ENCODE measurements at places on chromosomes 2 and 18.
A peak's percentile ranks its signal among the peaks of the same experiment; 100 is the strongest.

GRCh38 chr18:45727068-45727467 lies 3.1 kb downstream of the SLC14A1 start:
- DNase-seq: no peak

GRCh38 chr2:218043701-218044109 lies 25.3 kb upstream of the RUFY4 start:
- no peak for DNase-seq

DNA sequence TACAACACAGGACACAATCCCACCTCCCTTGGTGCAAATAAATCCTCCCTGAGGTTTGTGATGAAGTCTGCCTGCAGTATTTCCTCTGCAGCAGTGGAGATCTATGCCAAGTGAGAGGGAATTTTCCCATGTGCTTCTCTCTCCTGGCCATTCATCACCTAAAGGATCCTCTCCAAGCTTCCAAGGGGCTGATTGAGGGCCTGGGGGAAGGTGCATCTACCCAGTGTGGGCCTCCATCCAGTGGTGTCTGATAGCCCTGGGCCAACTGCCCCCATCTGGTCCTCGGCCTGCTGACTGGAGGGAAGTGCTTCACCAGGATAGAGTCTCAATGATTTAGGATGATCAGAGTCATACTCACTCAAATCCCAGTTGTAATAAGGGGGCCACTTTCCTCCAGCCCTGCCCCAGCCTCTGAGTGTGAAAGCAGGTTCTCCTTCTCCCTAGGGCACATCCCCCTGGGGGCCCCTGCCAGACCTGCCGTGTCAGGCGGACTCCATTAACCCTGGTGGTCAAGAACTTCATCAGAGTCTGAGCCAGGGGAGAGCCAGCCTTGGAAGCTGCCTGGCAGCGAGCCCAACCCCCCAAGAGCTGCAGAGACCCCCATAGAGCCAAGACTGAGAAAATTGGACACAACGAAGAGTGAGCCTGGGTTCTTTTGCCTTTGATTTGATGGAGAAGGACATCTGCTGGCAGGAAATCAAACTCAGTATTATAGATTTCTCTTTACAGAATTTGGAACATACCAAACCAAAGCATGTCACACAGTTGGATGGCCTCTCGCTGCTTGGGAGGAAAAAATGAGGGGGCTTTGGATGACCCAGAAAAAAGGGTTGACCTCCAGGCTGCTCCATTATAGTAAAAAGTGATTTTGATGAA lies 509.6 kb downstream of the CMPK2 start:
- no peak for DNase-seq

- no peak for DNase-seq
Observed at GRCh38 chr2:28666496-28667184, 85.0 kb upstream of the PPP1CB start.

DNA sequence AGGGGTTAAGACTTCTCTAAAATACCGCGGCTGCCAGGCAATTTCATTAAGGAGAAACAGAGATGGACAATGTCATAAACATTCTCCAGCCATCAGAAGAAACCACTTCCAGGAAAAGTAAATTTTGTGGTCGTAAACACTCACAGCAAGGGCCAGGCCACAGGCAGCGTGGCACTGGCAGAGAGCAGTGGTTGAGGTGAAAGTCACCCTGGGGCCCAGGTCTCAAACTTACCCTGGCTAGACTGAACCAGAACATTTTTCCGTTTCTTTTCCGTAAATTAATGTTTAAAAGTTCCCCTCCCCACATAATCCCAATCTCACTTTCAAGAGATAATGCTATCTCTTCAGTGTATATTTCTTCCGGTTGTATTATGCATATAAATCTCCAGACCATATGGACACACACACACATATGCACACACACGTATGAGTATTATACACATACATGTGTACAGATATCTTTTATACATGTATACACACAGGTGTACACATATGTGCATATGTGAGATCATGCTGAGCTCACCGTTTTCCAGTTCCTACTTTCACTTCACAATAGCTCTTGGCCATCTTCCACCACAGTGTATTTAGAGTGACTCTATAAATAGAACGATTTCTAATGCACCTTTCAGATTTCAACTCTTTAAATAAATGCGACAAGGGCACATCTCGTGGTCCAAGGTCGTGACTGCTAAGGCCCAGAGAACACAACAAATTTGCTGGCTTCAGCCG lies 90.1 kb downstream of the MALT1 start:
- DNase-seq: no peak

DNA sequence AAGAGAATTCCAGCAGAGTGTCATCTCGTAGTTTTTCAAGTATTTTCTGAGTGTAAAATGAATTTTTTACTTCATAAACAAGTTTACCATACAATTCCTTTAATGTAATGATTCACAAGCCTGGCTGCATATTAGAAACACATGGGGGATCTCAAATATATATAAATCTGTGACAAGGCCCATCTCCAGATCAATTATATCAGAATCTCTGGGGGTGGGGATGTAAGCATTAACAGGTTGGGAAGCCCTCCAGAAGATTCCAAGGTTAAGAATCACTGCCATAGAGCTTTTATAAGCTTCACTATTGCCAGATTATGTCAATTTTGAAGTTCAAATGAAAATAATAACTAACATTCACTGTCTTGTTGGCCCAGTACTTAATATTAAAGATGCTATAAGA lies 111.2 kb downstream of the BAZ2B start:
- no peak for DNase-seq

GRCh38 chr2:198441901-198442300 lies 637.5 kb downstream of the PLCL1 start:
- DNase-seq: no peak

DNA sequence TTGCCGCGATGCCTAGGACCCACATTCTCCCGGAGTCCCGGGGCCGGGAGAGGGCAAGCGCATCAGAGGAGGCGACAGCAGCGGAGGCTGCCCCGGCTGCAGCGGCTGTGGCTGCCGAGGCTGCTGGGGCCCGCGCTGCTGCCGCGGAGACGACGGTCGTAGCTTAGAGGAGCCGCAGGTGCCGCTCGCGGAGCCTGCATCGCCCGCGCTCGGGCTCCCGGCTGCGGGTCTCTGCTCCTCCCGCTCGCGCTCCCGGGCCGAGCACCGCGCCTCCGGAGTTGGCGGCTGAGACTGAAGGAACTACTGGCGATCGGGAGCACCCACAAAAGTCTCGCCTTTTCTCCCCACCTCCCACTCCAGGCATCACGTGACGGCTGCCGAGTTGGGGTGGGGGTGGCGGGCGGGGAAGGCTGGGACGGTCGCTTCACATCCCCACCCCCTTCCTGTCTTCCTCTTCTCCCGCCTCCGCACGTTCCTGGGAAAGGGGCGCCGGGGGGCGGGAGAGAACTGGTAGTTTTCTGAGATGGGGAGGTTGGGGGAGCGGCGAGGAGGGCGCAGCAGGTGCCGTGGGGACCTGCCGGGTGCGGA lies at the start of gene LYPD1:
Gene LYPD1 (minus strand): TSS at position 298 of the 588 bp plus-strand sequence. CDS start 273 bp downstream, at position 25.
- no peak for DNase-seq

GRCh38 chr2:126797622-126798275 lies 100.9 kb upstream of the TEX51 start:
- DNase-seq: no peak

GRCh38 chr2:157367704-157368103 lies 42.1 kb upstream of the ERMN start:
- DNase-seq: no peak

DNA sequence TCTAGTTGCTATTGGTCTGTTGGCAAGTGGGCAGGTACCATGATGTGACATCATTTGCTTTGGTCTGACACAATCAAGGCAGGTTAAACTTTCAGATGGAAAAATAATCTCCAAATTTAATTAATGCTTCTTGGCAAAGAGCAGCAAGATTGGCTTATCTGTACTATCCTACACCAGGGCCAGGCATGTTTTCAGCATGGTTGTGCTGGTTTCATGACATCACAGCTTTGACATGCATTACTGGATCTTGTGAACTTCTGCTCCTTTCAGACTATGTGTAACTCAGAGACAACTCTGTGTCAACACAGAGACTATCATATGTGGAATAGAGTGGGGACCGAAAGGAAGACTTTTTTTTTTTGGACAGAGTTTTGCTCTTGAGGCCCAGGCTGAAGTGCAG lies 520.5 kb downstream of the TDRD15 start:
- DNase-seq: no peak

DNA sequence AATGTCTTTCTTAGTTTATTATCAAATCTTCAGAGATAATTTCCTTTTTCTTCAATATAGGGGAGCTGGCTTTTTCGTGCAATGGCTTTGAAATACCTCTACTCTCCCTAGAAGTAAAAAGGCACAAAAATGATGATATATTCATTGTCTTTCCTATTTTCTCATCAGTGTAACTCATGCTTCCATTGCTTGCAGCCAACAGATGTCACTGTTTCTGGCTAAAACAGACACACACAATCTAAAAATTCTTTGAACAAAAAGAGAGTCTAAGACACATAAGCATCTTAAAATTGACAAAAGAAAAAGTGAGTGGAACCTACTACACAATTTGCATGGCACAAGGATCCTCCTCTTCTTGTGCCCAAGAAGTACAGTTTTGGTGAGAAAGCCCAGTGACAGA lies 448.7 kb upstream of the VRK2 start:
- DNase-seq: no peak

GRCh38 chr2:201465524-201465971 lies 14.0 kb downstream of the STRADB start:
- DNase-seq: no peak

GRCh38 chr2:225381609-225382008 lies 17.9 kb upstream of the NYAP2 start:
- no peak for DNase-seq

DNA sequence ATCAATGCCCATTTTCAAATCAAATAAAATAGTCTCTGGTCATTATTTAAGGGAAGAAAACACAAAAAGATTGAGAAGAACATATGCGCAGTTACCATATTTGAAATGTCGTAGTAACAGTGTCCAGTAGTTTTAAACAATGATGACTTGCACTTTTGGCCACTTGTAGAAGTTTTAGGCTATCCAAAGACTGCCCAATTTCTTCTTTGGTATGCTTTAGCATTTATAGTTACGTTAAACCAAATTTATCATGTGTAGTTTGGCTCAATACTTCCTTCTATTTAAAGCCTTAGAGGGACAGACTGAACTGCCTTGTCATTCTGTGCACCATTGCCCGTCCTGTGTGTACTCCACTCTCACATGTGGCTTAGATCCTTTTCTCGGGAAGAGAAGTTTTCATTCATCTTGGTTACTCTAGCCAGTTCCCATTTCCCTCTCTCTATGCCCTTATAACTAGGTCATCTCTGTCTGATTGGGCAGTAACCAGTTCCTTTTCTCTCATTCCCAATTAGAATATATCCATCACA lies 84.8 kb upstream of the TTN start:
- DNase-seq: no peak

DNA sequence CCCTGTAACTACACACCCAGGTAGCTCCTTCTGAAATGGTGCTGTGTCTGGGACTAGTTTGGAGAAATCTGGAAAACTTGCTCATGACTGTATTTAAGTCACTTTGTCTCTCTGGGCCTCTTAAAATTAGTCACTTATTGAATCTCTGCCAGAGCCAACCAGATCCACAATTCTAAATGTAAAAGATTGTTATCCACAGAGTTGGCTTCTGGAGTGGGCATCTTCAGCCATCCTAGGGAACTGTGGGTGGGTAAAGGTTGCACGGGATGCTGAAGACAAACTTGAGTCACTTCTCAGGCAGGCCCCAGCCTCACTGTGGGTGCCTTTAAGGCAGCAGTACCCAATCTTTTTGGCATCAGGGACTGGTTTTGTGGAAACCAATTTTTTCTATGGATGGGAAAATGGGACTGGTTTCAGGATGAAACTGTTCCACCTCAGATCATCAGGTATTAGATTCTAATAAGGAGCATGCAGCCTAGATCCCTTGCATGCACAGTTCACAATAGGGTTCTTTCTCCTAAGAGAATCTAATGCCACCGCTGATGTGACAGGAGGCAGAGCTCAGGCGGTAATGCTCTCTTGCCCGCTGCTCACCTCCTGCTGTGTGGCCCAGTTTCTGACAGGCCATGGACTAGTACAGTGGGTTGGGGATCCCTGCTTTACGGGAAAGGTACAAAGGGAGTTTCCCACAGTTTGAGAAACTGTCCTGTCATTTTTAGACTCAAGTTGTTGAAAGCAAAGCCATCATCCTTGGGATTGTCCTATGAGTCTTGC lies 98.3 kb upstream of the SPRED2 start:
- DNase-seq: no peak

- DNase-seq: no peak
Observed at GRCh38 chr2:3427272-3427671, 47.8 kb downstream of the TRAPPC12 start.

DNA sequence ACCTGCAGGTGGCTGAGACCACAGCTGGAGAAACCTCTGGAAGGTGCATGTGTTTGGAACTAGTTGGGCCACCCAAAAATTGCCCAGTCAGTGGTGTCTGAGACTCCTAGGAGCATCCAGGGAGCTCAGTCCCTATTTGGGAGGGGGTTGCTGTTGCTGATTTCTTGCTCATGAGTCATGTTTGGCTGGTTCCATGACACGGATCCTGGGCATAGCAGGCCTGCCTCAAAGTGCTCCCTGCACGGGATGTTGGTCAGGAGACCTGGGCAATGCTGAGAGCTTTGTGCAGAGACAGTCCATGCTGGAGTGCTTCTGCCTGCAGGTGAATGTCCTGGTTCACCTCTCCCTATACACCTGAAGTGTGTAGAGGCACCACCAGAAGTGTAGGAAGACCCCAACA lies 194.2 kb downstream of the GLI2 start:
- DNase-seq: no peak

GRCh38 chr2:114175507-114175906 lies 266.9 kb upstream of the DPP10 start:
- DNase-seq: no peak

DNA sequence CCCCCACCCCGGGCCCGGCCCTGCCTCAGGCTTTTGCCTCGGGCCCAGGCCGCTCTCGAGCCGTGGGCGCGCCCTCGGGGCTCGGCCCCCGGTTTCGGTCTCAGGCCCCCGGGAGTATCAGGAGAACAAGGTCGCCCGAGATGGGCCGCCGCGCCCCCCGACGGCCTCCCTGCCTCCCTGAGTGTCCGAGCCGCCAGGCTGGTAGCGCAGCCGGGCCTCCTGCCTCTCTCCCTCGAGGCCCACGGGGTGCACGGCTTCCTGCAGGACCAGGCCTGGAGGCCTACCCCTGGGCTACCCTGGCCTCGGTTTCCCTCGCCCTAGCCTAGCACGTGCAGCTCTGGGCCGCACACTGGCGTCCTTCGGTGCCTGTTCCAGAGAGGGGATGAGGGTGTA lies 8.4 kb downstream of the GBX2 start:
- DNase-seq: no peak

GRCh38 chr2:113273027-113273551 lies 5.6 kb downstream of the PAX8 start:
- peak; percentile 13 for DNase-seq

DNA sequence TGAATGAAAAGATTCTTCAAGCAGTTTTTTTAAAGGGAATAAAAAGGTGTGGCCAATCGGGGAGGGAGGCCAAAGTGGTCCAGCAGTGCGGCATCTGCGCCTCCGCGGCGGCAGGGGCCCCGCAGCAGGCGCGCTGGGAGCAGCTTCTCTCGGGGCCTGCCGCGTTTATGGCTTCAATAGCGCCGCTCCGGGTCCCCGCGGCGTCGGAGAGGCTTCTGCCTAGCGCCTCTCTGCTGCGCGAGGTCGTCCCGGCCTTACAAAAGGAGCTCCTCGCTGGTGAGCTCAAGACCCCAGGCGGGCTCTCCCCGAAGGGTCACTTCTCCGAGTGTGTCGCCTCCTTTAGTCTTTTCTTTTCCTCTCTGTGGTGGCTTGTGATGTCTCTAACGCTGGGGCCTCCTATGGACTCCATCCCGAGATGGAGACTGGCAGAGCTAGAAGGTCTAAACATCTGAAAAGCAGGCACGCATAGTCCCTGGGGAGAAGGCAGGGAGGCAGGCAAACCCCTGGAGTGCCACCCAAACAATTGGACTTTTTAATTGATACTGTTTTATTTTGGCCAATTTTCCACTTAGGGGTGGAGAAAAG lies 67.1 kb downstream of the SUMO1 start:
- DNase-seq: no peak

All from CD4-positive, alpha-beta T cell treated with Interleukin-15 for 4 hours (primary cell).